PC-9 (cell line): ENCODE measurements at places on chromosomes 1 and 21. TPM values are rescaled to one million over a fixed set of nuclear protein-coding genes. Genes with fewer than 3 reads are reported as not detected.

DNA sequence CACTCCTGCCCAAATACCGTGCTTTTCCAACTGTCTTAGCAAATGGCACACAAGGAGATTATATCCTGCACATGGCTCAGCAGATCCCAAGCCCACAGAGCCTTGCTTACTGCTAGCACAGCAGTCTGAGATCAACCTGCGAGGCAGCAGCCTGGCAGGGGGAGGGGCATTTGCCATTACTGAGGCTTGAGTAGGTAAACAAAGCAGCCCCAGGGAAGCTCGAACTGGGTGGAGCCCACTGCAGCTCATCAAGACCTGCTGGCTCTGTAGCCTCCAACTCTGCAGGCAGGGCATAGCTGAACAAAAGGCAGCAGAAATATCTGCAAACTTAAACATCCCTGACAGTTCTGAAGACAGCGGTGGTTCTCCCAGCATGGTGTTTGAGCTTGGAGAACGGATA lies 70.1 kb upstream of the PTBP2 start:
- DNase-seq, result no peak
- no peaks in the 10 kb centered on the region for H3K36me3 ChIP-seq
- no peaks in the 10 kb centered on the region for H3K27me3 ChIP-seq
- H3K4me1 ChIP-seq, result no peaks in the 10 kb centered on the region
- H3K27ac ChIP-seq, result no peak overlapping the region

Gene LORICRIN
- not detected in 2 replicates for total RNA-seq

Gene CSF1
- 29.8 and 35.2 TPM in 2 replicates for total RNA-seq

Gene PADI1
- total RNA-seq, result 27.7 and 28.3 TPM in 2 replicates

Gene VANGL2
- total RNA-seq, result 11.5 and 12.4 TPM in 2 replicates
